ENCODE measurements at places on chromosomes 5 and 9. TPM values are rescaled to one million over a fixed set of nuclear protein-coding genes. Genes with fewer than 3 reads are reported as not detected.

GRCh38 chr5:167895899-167896659, 395.4 kb upstream of the WWC1 start:
- H3K4me3 ChIP-seq: no peak overlapping the region
- H3K27ac ChIP-seq: no peak overlapping the region
- H3K27me3 ChIP-seq: peaks cover 5% of the 10 kb centered on the region

DNA sequence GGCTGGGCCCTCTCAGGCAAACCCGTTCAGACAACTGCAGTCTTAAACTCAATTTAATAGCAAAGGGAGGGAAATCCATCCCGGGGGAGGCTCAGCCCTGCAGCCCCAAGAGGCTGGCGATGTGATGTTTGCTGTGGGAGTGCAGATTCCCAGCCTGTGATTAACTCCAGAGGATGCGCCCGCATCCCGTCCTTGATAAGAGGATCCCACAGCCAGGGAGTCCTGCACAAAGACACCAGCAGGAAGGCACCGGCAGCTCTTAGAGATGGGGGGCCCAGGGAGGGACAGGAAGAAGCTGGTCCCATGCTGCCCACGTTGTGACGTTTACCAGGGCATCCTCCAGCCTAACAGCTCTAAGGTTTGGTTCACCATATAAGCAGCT, 64.7 kb downstream of the MRPL36 start:
- no peak for DNase-seq
- H3K27ac ChIP-seq: no peak overlapping the region
- H3K4me3 ChIP-seq: no peak overlapping the region
- H3K27me3 ChIP-seq: no peaks in the 10 kb centered on the region

- no peak for DNase-seq
- no peaks in the 10 kb centered on the region for H3K36me3 ChIP-seq
- no peaks in the 10 kb centered on the region for H3K4me1 ChIP-seq
- H3K27ac ChIP-seq: no peak overlapping the region
These were observed 43.9 kb downstream of the CRB2 start for GRCh38 chr9:123399803-123400378.

DNA sequence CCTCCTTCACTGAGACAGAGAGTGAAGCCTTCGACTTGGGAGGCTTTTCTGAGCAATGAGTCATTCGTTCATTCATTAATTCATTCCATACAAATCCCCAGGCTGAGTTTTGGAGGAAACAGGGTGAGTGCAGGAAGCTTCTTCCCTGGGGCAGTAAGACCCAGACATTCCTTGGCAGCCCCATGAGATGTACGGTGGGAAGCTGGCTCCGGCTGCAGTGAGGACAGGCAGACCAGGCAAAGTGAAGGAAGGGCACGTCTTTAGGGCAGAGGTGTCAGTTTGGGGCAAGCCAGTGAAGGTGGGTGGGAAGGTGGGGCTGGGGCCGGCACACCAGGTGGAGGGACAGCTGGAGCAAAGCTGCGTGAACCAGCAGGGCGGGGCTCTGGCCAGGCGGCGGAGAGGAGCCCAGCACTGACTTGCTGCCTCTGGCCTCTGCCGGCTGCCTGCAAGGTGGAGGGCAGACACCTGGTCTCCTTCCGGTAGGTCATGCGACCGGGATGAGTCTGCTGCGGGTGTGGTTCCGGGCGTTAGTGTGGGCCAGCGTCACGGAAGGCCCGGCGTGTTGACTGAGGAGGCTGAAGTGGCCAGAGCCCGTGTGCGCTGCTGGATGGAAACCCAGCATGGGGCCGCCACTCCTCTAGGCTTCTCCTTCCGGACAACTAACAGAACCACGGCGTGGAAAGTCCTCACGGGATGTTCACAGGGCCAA, 16.6 kb downstream of the OLFM1 start:
- H3K27ac ChIP-seq: no peak overlapping the region
- no peak overlapping the region for H3K4me3 ChIP-seq
- no peaks in the 10 kb centered on the region for H3K36me3 ChIP-seq
- DNase-seq: no peak
- H3K4me1 ChIP-seq: no peaks in the 10 kb centered on the region

GRCh38 chr5:168822248-168822744, 243.1 kb upstream of the PANK3 start:
- no peaks in the 10 kb centered on the region for H3K4me1 ChIP-seq
- DNase-seq: no peak
- no peaks in the 10 kb centered on the region for H3K27me3 ChIP-seq

GRCh38 chr5:74877624-74878304, 11.6 kb upstream of the FAM169A start:
- no peaks in the 10 kb centered on the region for H3K36me3 ChIP-seq
- H3K4me1 ChIP-seq: no peaks in the 10 kb centered on the region
- H3K27me3 ChIP-seq: no peaks in the 10 kb centered on the region
- H3K4me3 ChIP-seq: no peak overlapping the region

The CCDC192 gene
- total RNA-seq: not detected
